T-helper 2 cell treated with Interferon-gamma antibody and Interleukin-4, amounts not matched to agents 5 μg/mL and 100 μg/mL, for 36 hours (primary cell): ENCODE measurements at places on chromosomes 2 and 18.

DNA sequence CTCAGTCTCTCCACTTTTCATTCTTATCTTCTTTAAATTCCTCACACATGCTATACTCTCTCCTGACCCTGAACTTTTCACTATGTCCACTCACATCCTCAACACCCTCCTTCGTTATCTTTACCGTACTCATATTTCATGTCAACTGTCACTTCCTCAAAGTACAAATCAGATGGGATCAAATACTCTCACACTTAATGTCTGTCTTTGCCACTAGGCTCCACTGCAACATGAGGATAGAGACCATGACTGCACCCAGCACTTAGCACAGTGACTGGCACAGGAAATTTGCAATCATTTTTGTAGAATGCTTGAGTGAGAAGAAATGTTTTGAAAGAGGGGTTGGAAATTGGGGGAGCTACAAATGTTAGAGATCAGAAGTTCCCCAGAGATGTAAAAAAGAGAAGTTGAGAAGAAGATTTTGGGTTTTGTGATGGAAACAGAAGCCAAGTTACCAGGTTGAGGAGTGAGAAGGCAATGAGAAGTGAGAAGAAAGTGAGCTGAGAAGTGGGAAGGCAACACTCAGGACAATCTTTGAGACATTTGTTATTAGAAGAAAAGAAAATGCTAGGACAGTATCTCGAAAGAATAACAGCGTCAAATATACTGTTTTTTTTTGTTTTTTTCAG is 87.0 kb downstream of the CCDC141 start:
- H3K4me1 ChIP-seq: no peaks in the 10 kb centered on the region
- DNase-seq: no peak
- no peak overlapping the region for H3K27ac ChIP-seq
- H3K27me3 ChIP-seq: no peaks in the 10 kb centered on the region
- no peaks in the 10 kb centered on the region for H3K36me3 ChIP-seq
- no peak overlapping the region for H3K4me3 ChIP-seq

DNA sequence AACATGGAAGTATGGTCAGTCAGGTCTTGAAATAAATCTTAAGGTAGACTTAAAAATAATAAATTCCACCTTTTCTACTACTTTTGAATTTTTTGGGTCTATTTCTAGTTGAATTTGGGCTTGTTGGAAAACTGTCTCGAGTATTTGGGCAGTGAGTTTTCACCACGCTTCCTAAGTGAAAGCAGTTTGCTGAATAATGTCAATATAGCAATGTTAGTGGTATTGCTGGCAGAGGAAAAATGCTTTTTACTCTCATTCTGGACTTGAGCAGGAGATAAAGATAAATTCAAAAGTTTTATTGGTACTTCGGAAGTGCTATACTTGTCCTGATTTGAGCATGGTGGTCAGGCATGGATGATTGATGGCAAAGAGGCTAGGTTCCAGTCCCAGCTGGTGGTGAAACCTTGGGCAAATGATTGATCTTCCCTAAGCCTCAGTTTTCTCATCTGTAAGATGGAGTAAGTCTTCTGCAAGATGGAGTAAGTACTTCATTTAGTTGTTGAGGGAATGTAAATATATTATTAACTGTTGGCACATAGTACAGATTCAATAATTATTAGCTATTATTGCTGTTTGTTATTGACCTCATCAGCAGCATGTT is 503.5 kb upstream of the ZEB2 start:
- no peak overlapping the region for H3K27ac ChIP-seq
- H3K4me3 ChIP-seq: no peak overlapping the region
- H3K4me1 ChIP-seq: no peaks in the 10 kb centered on the region
- H3K36me3 ChIP-seq: no peaks in the 10 kb centered on the region
- DNase-seq: no peak

DNA sequence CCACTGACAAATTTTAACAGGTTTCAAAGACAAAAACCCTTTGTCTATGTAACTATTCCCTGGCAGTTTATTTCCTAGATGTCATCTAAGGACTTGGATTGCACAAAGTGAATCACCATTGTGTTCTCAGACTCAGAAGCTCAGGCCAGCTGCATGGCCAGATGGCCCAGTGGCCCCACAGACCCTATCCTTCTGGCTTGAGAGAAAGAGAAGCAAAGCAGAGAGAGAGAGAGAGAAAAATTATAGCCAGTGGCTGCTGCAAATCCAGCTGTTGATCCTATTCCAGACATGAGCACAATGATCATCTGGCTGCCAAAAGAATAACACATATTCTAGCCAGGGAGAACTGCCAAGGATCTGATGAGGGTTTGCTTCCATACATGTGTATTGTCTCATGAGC is 25.8 kb downstream of the CTLA4 start:
- H3K27me3 ChIP-seq: no peaks in the 10 kb centered on the region
- H3K4me1 ChIP-seq: peaks cover 76% of the 10 kb centered on the region
- no peak overlapping the region for H3K4me3 ChIP-seq
- H3K36me3 ChIP-seq: peaks cover 8% of the 10 kb centered on the region

DNA sequence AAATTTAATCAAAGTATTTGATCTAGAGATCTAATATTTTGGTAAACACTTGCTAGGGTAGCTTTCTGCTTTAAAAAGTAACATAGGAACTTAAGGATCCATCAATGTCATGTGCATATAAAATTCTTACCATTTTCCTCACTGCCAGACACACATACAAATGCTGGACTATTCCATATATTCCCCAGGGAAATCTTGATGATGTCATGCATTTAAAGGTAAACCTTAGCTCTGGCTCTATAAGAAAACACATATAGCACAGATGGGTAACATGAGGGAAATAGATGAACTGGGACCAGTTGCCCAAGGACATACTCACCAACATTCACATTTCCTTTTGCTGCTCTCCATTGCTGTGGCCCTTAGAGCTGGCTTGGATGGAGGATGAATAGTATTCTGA is 79.1 kb upstream of the FMNL2 start:
- H3K27ac ChIP-seq: no peak overlapping the region
- H3K27me3 ChIP-seq: peaks cover 10% of the 10 kb centered on the region
- no peaks in the 10 kb centered on the region for H3K36me3 ChIP-seq
- peaks cover 2% of the 10 kb centered on the region for H3K4me1 ChIP-seq
- no peak overlapping the region for H3K4me3 ChIP-seq

- no peak overlapping the region for H3K27ac ChIP-seq
- H3K27me3 ChIP-seq: no peaks in the 10 kb centered on the region
- DNase-seq: no peak
- H3K36me3 ChIP-seq: no peaks in the 10 kb centered on the region
These were observed 368.7 kb downstream of the ZNF516 start for GRCh38 chr18:76126327-76126726.
